Tongue (tissue), 3 donors: ENCODE measurements at places on chromosomes 7 and 10. TPM values are rescaled to one million over a fixed set of nuclear protein-coding genes. Genes with fewer than 3 reads are reported as not detected.

DNA sequence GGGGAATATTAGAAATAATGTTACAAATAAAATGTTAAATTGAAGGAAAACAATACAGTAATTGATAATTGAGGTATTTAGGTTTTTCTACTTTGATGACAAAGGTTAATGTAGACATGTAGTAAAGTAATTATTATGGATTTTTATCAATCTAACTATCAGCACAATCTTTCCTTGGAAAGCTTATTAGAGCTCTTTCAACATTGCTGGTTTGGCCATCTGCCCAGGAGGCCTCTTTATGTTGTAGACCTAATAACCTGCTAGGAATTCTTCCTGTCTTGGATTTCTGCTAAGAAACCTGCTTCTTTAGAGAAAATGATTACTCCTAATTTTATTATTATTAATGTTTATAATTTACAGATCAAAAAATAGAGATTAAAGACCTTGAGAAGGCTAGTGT, 78.9 kb downstream of the CHRM2 start:
- DNase-seq = no peak

- no peak for DNase-seq
Measured at GRCh38 chr7:50661345-50662040, 96.3 kb upstream of the DDC start.

DNA sequence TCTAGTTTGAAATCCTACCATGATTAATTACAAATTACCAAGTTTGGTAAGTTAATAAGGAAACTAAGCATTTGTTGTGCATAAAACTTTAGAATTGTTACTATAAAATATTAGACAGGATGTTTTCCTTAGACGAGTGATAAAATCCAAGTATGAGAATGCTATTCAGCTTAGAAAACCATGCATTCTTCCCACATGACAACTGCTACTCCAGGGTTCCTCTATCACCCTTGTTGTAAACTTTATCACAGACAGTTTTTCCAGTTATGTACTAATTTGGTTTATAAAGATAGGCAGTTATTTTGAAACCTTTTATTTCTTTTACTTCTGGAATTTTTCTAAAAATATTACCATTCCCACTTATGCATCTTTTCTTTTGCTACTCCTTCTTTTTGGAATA, 52.0 kb downstream of the SIRT1 start:
- no peak for DNase-seq

DNA sequence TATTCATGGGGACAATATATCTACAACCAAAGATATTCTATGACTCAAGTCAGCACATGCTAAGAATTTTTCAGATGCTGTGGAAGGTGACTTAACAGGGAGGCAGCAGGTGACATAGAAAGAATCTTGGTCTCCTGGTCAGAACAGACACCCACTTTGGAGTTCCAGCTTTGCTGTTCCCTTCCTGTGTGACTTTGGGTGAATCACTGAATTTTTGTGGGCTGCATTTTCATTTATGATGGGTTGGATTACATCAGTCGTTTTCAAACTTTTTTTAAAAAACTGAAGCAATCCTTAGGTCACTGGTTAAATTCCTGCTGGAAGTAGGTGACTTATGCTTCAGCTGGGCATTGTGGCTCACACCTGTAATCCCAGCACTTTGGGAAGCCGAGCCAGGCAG, 24.9 kb downstream of the RGR start:
- DNase-seq = no peak

DNA sequence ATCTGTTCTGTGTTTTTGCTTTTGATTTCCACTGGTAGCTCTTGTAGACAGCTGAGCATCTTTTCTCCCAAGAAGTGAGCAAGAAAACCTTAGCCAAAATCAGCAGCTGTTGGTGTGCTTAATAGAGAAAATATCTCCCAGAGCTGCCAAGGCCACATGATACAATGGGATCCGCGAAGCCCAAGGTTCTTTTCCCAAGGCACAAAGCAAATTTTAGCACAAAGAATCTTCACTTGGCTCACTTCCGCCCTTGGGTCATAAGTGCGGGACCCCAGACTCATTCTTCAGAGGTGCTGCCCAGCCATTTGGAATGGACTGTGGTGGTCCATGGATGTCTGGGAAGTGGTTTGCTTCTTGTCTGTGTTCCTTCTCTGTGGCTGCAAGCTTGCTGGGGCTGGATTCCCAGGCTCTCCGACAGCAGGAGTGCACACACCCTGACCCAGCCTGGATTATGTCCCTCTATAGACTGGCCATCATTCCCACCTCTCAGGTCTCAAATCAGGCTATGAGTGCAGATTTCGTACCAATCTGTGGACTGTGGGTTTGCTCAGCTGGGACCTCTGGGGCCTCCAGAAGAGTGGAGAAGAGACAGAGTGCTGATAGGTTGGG, 93.0 kb upstream of the TMEM72 start:
- peak; percentile 94 for DNase-seq

PTN gene
- total RNA-seq = 85.1 TPM

GRCh38 chr10:91319336-91319735, 90.8 kb upstream of the HECTD2 start:
- DNase-seq = no peak

DNA sequence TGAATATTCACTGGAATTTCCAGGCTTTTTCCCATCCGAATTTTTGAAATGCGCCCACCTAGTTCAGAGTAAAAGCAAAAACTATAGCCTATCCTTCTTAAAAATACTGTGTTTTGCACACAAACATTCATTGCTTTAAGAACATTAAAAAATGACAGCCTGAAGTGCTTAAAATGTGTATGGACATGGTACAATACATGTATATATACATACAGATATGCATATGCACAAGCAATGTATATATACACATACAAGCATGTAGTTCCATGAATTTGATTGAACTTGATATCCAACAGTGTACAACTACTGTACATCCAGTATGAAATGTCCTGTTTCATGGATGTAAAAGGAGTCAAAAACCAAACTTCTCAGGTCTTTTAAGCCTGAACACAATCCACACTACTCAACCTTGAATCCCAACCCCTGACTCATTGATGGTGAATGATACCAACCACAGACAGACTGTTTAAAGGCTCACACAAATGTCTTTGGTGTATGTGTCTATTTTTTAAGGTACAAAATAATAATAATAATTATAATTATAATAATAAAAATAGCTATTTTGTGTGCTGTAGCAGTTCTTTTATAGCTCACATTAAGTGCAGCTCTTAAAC, 14.8 kb downstream of the INHBA start:
- DNase-seq = no peak

CPVL gene
- 11.7 TPM for total RNA-seq

PKD2L1 gene
- not detected for total RNA-seq

CYP3A7 gene
- total RNA-seq = 0.21 TPM

DNA sequence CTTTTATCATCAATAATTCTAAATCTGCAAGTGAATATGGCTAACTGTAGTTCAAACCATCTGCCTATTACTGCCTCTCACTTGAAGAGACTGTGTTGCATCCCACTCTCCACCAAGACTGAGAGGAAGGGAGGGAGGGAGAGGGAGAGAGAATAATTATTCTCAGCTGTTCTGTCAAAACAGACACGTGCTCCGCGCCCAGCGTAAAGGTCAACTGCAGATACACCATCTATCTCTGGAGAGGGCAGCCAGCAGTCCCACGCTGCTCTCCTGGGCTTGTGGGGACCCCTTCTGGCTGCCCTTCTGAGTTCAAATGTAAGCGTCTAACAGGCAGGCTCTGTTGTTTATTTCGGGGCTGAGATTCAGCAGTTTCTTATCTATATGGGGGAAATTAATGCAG, 625.5 kb upstream of the GALNT17 start:
- DNase-seq = peak; percentile 72

COBL gene
- 87.7 TPM for total RNA-seq

- DNase-seq = no peak
Measured at GRCh38 chr7:143413123-143413522, 4.5 kb upstream of the EPHA1 start.

DLX6 gene
- not detected for total RNA-seq

DNA sequence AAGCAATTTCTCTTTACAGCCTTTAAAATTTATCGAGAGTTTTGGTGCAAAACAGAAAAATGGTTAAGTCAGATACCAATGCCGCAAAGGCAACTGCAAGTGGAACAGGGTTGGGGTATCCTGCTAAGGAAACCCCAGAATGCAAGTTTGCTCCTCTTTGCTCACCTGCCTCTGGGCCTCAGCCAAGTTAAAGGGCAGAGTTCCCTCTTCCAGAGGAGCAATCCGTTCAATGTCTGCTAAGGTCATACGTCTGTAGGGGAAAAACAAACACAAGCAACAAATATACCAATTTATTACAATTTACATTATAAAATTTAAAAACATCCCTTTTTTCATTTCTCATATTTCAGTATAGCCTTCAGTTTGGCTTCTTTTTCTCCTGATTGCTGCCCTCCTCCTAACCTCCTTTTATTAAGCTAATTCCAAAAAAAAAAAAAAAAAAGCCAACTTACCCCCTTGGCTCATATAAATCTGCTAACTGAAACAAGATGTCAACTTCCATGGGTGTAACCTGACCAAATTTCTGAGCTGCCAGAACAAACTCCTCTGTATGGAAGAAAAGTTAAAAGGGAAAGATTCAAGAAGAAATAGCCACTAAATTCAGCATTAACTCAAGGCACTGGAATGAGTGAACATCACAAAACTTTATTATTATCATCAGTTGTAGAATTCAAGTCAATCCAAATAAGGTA, 132.6 kb downstream of the SLC25A13 start:
- DNase-seq = no peak

DNA sequence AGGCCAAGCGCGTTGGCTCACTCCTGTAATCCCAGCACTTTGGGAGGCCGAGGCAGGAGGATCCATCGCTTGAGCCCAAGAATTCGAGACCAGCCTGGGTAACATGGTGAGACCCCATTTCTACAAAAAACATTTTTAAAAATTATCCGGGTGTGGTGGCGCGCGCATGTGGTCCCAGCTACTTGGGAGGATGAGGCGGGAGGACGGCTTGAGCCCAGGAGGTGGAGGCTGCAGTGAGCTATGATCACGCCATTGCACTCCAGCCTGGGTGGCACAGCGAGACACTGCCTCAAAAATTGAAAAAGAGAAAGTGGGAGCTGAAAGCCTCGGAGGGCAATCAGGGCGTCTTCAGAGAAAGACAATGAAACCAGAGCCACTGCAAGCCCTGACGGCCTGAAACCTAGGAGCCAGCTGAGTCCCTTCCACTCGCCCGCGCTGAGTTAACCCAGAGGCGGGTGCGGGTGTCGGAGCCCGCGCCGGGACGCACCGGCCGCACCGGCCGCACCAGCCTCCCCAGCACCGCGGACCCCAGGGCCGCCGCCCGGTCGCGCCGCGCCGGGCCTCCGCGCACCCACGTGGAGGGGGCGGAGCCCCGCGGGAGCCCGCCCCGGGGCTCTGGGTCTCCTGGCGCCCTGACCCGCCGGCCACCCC, 22.4 kb downstream of the ZFAND2A start:
- DNase-seq = no peak

CALML3 gene
- total RNA-seq = 9.4 TPM

DNA sequence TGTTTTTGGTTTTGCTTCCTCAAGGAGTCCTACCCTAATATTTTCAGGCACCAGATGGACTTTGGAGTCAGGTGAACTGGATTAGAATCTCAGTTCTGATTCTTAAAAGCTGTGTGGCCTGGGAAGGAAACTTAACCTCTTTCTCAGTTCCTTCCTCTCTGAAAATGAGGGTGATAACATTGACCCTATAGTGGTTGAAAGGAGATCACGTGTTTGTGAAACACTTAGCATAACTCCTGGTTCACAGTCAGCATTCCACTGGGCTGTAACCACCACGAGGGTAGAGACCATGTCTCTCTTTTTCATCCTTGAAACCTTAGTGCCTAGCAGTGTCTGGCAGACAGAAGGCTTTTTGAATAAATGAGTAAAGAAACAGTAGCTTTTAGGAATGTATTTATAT, 16.7 kb downstream of the LSMEM1 start:
- no peak for DNase-seq

GHRHR gene
- not detected for total RNA-seq

DNA sequence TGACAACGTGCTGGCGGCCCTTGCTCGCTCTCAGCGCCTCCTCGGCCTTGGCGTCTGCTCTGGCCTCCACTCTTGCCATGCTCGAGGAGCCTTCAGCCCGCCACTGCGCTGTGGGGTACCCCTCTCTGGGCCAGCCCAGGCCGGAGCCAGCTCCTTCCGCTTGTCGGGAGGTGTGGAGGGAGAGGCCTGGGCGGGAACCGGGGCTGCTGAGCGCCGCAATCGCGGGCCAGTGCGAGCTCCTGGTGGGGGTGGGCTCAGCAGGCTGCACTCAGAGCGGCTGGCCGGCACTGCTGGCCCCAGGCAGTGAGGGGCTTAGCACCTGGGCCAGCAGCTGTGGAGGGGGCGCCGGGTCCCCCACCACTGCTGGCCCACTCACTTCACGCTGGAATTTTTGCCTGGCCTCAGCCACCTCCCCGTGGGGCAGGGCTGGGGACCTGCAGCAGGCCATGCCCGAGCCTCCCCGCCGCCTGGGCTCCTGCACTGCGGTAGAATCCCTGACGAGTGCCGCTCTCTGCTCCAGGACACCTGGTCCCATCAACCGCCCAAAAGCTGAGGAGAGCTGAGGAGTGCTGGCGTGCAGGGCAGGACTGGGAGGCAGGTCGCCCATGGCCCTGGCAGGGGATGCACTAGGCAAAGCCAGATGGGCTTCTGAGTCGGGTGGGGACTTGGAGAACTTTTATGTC, 372.2 kb upstream of the NRG3 start:
- no peak for DNase-seq

FEZF1 gene
- not detected for total RNA-seq

- DNase-seq = no peak
Measured at GRCh38 chr7:105788816-105789349, 87.5 kb downstream of the ATXN7L1 start.

ZNF467 gene
- total RNA-seq = 4.2 TPM

GRCh38 chr10:63071145-63071544, 62.0 kb upstream of the NRBF2 start:
- no peak for DNase-seq

DOCK4 gene
- 34.9 TPM for total RNA-seq

GIMAP8 gene
- 12.2 TPM for total RNA-seq

- no peak for DNase-seq
Measured at GRCh38 chr7:27424231-27424630, 181.6 kb downstream of the EVX1 start.

DNA sequence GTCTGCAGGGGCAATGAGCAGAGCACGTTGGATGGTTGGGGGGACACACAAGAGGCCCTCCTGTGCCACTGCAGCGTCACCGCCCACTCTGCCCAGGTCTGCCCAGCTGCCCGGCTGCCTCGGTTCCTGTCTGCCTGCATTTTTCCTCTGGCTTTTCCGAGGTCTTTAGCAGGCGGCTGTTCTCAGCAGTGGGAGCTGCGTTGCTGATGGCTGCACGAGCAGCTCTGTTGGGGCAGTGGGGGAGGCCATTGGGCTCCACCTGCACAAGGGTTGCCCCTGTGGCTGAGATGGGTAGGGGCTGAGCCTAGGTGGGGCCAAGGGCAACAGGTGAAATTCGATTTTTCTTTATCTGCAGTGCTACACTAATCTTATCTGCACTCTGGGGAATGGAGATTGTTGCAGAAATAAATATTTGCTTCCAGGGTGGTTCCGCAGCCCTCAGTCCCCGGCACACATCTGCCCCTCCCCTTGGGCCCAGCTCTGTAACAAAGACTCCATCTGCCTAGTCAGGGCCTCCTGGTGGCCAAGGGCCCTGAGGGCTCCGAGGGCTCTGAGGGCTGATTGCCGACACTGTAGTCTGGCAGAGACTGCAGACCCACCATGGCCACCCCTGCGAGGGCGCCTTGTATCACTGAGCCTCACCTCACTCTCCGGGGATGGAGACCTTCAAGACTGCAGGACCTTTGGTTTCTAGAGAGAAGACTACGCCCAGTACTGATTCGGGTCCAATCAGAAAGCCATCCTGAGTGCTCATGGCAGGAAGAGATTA, 141.7 kb upstream of the SHH start:
- no peak for DNase-seq

- peak; percentile 87 for DNase-seq
Measured at GRCh38 chr7:39921506-39922175, 28.4 kb upstream of the CDK13 start.
